Fibroblast of villous mesenchyme (primary cell): ENCODE measurements at places on chromosomes 6 and 20.

DNA sequence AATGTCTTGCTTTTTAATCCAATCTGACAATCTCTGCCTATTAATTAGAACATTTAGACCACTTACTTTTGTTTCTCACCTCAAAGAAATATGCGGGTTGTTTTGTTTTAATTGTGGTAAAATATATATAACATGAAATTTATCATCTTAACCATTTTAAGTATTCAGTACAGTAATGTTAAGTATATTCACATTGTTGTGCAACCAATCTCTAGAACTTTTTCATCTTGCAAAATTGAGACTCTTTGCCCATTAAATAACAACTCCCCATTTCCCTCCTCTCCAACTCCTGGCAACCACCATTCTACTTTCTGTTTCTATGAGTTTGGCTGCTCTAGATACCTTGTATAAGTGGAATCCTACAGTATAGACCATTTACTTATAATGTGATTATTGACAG is 13.8 kb upstream of the TCP11 start:
- DNase-seq: no peak

DNA sequence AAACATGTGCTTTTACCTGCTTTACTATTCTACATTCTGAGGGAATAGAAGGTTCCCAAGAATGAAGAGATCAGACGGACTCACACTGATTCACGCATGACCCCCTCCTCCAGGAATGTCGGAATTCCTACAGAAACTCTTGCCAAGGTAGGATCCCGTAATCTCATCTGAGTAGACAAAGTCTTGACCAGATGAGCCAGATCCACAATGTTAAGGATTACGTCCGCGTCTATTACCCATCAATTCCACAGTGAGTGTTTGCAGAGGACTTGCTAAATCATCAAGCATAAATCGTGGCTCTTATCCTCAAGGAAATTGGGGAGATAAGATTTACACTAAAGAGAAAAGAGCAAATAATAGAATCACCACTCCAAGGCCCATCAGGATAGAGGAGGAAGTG is 245.9 kb upstream of the FOXQ1 start:
- DNase-seq: no peak

DNA sequence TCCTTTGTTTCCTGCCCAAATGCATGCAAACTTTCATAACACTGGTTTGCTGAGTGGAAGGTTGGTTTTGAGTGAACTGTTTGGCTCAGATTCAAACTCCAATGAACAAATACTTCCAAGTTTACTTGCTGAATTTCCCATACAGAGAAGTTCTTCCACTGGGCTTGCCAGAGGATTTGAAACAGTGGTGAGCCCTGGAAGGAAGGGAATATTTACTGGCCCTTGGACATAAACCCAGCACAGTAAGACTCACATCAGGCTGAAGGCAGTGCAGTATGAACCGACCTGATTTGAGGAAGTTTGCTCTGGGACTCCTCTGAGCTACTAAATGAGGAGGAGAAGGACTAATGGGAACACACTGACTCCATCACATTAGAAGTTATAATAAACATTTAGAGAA is 3.8 kb downstream of the TRAF3IP2 start:
- peak; percentile 79 for DNase-seq

DNA sequence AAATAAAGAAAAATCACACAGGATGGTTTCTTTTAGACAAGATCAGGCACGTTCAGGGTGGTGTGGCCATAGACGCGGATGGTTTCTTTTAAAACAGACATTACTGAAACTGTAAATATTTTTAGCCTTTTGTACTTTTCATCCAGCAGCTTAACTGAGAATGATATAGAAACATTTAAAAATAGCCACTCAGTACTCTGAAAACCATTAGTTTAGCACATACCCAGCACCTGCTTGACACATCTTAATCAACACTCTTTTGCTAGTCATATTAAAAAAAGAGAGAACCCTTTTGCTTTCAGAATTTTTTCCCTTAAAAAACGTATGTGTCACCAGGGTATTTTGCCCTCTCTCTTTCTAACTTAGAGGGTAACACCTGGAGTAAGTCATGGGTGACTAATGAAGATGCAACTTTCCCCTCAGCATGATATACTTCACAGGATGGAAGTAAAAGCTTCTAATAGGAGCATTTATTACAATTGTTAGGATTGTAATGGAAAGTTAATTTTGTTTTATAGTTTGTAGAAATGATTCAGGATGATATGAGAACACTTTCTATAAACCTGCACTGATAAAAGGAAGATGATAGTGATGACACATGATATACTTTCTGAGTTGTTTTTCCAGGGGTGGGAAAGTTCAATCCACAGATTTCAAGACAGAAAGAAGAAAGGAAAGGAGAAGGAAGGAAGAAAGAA is 45.2 kb downstream of the BACH2 start:
- DNase-seq: no peak

GRCh38 chr6:1389369-1390132 is at the start of gene FOXF2:
Gene FOXF2 (plus strand): TSS chr6:1389576. CDS start chr6:1389948, 372 bp downstream.
- DNase-seq: no peak

DNA sequence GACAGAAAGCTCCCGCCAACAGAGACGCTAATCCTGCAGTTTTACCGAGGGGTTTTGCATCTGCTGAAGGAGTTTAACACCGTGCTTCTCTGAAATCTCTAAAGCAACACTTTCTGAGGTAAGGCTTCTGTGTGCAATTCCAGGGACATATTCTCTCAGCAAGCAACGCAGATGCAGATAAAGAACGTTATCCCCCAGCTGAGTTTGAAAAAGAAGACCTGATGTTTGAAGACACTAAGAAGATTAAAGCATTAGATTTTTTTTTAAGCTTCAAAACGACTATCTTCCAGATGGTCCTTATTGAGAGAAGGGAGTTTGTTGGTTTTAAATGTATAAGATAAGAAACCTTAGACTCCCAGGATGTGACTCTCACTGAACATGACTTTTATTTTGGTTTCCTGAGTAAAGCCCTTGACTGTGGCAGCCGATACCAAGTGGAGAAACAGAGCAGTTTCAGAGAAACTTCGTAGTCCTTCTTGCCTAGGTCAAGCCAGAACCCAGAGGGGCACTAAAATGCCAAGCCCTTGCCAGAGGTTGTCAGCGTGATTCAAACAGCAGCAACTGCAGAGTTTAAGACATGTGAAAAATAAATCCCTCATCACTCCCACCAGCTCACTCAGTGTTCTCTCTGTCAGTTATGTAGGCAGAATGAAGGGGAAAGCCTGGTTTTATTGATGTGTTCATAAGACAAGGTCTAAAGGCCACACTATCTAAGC is 353.3 kb upstream of the CNR1 start:
- no peak for DNase-seq

GRCh38 chr6:145963216-145964068 is 716 bp downstream of the SHPRH start:
- DNase-seq: peak; percentile 61

GRCh38 chr20:38133680-38134426 is 31.2 kb downstream of the TGM2 start:
- peak; percentile 9 for DNase-seq

DNA sequence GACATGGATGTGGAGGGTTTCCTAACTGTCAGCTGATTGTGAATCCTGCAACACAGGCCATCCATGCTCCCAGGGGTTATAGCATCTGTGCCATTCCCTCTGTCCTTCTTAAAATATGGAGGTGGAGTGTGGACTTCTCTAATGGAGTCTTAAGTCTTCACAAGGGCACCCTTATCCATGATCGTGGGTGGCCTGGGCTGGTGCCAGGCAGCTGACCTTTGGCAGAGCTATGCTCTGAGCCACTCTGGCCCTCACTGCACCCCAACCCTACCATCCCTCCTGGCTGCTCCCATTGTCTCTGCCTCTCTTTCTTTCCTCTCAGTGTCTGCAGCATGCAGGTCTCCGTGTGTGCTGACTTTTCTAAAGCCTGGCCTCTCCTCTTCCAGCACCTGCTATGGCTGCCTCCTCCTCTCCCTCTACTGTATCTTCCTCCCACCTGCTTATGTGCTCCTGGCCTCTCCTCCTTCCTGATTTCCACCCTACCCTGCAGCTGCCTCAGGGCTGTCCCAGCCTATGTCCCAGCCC is 11.2 kb upstream of the PCMTD2 start:
- no peak for DNase-seq

DNA sequence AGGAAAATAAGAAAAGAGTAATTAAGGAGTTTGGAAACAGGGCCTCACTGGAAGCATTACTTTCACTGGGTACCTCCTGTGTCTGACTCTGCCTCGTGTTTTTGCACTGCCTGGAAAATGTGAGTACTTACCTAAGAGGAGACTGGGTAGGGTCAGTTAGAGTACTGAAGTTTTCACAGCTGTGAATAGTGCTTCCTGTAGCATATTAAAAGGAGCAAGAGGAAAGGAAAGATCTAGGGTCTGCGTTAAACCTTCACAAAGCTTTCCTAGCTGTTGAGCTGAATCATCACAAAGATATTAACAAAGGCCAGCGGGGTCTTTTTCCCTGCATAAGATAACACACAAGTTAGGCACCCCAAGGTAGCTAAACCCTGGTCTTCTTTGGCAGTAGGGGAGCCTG is 82.3 kb downstream of the MLIP start:
- no peak for DNase-seq

GRCh38 chr6:2353412-2354137 is 108.2 kb upstream of the GMDS start:
- peak; percentile 75 for DNase-seq

- no peak for DNase-seq
These were observed 177.2 kb upstream of the DTNBP1 start for GRCh38 chr6:15839969-15840541.

GRCh38 chr6:145836772-145837171 is 22.2 kb upstream of the FBXO30 start:
- peak; percentile 27 for DNase-seq

DNA sequence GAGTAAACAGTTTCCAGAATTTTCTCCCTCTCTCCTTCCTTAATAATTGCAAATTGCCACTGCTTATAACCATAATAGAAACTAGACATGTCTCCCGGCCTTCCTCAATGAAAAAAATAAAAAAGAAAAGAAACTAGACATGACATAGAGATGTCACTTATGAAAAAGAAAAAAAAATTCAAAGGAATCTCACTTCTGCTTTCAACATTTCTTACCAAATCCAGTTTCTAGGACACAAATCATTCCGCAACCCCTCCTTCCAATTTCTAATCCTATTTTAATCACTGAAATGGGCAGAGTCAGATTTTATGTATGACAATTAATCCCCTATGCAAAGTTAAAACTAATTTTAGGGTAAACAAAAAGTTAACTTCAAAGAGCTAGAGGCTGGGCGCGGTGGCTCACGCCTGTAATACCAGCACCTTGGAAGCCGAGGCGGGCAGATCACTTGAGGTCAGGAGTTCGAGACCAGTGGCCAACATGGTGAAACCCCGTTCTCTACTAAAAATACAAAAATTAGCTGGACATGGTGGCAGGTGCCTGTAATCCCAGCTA is 40.1 kb upstream of the EEF1A1 start:
- no peak for DNase-seq

DNA sequence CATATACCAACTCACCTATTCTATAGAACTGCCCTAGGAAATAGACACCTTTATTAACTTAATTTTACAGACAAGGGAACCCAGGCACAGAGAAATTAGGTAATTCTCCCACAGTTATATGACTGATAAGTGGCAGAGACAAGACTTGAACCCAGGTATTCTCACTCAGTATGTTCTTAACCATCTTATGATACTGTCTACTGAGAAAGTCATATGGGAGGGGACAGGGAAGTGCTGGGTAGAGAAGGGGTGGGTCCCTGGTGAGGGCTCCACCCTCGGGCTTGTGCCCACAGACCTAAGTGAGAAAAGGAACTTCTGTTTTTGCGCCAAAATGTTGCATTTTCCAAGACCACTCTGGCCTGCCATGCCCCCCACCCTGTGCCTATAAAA is 123.5 kb downstream of the RNF144B start:
- no peak for DNase-seq

DNA sequence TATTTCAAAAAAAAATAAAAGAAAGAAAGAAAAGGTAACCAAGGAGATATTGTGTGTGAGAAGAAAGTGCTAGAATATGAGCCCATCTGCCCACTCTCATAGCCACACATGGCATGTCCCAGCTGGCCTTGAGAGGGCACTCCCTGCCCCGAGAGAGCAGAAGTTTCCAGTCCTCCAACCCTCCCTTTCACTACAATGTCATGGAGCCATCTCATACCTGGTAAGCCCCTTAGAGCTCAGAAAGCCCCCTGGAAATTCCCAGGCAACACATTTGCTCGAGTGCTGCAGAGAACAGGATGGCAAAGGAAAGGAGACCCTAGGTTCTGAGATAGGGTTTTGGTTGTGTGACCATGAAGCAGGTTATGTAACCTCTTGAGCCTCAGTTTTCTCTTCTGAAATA is 75.8 kb upstream of the RIN2 start:
- DNase-seq: no peak

DNA sequence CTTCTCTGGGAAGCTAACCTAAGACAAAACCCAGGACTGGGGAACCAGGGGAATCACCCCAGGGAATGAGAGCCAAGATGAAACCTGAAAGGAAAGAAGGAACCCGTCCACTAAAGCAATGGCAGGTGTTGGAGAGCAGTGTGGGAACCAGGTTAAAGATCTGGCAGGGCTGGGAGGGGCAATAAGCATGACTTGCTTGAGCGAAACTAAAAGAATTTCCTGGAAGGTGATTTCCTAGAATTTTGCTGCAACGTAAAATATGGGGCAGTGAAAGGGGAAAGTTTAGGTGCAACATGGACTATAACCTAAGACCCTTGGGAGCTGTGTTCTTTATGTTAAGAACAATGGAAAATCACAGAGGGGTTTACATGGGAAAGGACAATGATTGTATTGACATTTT is 126.2 kb upstream of the SSTR4 start:
- DNase-seq: no peak

- peak; percentile 89 for DNase-seq
These were observed 34.8 kb upstream of the JAG1 start for GRCh38 chr20:10708351-10709185.

- peak; percentile 72 for DNase-seq
These were observed 8.9 kb upstream of the AHI1 start for GRCh38 chr6:135506270-135506997.

- DNase-seq: no peak
These were observed 34.4 kb upstream of the NHSL1 start for GRCh38 chr6:138533667-138534066.

- DNase-seq: no peak
These were observed 26.2 kb upstream of the OPRM1 start for GRCh38 chr6:154012852-154013251.
